ENCODE measurements at places on chromosomes 3 and 15.

DNA sequence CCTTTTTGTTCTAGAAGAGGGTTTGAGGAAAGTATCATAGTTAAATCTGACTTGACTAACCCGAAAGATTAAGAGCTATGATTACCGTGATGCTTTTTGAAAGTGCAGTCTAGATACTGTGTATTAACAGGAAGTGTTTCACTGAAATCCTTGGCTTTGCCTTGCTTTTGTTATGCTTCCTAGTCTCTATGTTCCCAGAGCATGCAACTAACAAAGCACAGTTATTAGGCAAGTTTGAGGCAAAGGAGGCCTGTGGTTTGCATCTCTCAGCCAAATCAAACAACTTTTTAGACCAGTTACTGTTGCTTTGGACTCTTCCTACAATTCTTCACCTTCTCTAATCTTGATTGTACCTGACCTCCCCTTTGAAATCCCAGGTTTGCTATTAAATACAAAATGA, 3.9 kb downstream of the LXN start:
- DNase-seq, result no peak

- DNase-seq, result no peak
Measured at GRCh38 chr3:14490255-14490654, 49.9 kb downstream of the GRIP2 start.

GRCh38 chr3:41002104-41002503, 197.2 kb upstream of the CTNNB1 start:
- DNase-seq, result no peak

DNA sequence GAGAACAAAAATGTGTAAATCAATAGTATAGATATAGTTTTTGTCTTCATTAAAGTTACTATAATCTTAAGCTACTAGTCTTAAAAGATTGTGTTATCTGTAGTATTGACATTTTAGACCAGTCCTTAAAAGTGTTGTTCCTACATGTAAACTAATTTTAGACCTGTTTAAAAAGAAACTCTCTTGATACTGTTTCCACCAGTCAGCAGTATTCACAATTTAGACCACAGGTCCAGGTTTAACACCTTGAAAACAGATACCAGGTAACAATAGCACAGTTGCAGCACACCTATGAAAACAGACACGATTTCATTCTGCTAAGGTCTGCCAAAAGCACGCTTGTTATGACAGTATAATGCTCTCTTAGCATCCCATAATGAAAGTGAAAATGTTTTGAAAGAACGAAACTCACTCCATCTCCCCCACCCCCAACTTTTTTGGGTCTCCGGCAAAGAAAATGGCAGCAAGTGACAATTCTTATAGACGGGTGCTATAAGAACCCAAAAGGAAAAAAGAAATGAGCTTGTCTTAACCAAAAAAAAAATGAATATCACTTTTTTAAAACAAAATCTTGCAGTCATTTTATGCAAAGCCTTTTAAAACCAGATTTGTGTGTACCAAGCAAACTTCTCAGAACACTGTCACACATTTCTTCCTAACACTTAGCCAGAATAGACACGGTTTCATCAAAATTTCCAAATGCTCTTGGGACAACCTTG, 1.6 kb downstream of the EIF4E3 start:
- DNase-seq, result no peak

DNA sequence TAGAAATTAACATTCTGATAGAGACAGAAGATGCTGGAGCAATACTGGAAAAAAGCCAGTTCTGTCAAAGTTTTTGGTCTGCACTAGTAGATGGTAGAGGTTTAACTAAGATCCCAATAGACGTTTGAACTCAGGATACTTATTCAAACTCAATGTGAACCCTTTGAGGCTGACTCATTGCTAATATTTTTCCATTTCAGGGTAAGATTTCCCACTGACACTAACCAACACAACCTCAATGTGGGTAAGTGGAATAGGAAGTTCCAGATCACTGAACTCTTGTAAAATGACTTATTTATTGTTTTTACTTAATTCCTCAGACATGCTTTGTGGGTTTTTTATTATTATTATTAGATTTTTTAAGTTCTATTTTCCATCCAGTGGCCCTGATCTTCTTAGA, 1024.8 kb downstream of the EPHA3 start:
- DNase-seq, result no peak

GRCh38 chr3:23199649-23200048, 3.5 kb upstream of the UBE2E2 start:
- no peak for DNase-seq

DNA sequence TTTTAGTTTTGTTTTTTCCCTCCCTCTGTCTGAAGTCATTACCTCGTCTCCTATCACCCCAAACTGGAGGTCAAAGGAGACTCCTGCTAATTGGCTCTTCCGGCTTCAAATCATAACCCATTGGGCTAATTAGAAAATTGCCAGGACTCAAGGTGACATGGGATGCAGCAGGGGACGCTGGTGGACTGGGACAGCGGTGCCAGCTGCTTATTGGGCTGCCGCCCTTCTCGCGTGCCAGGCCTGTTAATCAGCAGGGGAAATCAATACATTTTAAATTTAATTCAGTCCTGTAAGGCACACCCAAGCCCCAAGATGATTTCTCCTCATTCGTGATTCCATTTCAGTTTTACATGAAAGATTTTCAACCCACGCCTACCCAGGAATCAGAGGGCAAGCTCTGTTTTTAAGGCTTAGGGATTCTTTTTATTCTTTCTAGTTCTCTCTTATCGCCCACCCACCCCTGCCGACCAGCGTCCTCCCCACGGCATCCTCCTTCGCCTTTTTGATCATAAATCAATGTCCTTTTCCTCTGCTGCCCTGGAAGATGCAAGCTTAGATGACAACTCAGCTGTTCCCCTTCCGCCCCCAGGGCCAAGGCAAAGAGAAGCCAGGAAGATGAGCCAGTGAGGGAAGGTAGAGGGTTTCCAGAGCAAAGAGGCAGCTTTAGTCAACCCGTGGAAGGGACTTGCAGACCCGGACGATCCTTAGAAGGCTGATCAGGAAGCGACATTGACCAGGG, 329.6 kb downstream of the UACA start:
- no peak for DNase-seq

DNA sequence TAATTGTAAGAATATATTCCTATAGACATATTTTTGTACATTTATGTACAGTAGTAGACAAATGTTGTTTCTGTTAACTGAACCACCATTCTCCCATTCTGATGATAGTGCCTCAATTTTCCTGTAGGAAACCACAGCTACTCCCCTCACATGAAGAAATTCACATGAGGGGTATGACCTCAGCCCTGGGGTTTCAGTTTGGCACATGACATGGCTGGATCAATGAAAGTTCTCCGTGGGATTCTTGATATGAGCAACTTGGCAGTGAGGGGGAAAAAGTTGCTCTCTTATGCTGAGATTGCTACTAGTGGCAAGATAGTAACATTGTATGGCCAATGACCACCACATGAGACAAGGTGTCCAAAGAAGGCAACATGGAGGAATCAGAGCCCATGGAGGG, 1090.3 kb upstream of the CFAP20DC start:
- DNase-seq, result no peak

- DNase-seq, result no peak
Measured at GRCh38 chr3:13110678-13111116, 37.5 kb upstream of the IQSEC1 start.

GRCh38 chr3:115651087-115651486, 27.8 kb downstream of the GAP43 start:
- no peak for DNase-seq

GRCh38 chr3:173018758-173019157, 122.3 kb downstream of the SPATA16 start:
- no peak for DNase-seq

DNA sequence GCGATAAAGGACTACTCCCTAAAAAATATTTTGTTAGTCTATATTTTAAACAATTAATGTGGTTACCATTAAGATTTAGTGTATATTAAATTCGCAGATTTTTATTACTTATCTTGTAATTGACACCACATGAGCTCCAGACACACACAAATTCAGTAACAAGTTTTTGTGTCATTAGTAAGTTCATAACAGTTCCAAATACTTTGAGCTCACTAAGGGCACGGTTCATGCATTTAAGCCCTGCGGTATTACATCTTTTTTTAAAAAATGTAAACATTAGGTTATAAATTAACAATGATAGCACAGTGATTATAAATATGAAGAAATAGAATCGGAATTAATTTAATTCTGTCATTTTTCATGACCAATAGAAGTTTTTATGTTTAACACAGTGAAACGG, 317.3 kb downstream of the ZNF385D start:
- no peak for DNase-seq

GRCh38 chr3:3627114-3627513, 172.1 kb upstream of the LRRN1 start:
- no peak for DNase-seq

DNA sequence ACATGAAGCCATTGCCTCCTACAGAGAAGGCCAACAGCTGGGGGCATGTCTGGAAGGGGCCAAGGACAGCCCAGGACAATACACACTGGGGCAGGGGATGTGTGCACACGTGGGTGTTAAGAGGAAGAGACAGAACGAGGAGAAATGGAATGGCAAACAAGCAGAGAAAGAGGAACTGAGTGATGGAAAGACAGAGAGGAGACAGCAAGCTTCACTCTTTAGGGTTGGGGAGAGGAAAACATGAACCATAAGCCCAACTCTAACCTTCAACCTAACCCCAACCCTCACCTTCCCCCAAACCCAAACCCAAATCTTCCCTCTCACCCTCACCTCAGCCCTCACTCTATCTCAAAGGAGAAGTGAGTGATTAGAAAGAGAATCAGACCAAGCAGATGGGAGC, 11.9 kb upstream of the PARL start:
- DNase-seq, result no peak

DNA sequence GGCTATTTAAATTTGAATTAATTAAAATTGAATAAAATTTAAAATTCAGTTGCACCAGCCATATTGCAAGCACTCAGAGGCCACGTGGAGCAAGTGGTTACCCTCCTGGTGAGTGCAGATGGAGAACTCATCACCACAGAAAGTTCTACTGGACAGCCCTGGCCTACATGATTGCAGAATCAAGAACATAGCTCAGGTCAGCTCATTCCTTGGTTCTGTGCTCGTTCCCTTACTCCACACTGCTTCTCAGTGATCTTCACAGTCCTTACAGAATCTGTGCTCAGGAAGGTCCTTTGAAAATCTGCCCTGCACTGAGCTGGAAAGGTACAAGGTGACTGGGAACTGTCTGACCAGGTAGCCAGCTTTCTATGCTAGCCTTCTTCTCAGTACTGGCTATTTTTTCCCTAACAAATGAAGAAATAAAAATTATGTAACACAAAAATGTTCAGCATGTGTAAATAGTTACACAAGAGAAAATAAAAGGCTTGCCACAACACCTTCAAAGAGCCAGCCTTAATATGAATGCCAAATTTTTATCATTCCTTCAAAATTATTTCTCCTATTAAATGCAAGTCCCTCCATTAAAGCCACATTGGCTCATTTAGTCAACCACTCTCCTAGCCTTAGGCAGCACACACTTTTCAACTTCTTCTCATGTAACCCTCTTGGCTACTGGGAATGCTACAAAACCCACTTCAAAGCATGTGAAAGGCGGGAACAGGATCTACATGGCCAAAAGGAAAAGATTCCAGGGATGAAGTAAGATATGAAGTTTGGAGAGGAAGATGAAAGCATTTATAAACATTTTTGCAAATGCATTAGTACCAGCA, 326.4 kb upstream of the WNT5A start:
- DNase-seq, result peak; percentile 91

DNA sequence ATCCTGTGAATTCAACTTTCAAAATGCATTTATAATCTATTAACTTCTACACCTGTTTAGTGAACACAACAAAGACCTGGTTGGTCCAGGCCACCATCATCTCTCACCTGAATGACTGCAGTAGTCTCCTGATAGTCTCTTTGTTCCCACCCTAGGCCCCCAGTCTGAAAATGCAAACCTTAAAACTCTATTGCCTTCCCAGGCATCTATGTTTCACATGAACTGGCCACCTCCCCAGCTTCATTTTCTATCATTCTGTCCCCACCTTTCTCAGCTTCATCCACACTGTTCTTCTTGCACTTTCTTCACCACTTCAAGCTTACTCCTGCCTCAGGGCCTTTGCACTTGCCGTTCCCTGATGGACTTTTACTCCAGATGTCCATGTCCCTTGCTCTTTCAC, 45.0 kb downstream of the CLSTN2 start:
- DNase-seq, result no peak

DNA sequence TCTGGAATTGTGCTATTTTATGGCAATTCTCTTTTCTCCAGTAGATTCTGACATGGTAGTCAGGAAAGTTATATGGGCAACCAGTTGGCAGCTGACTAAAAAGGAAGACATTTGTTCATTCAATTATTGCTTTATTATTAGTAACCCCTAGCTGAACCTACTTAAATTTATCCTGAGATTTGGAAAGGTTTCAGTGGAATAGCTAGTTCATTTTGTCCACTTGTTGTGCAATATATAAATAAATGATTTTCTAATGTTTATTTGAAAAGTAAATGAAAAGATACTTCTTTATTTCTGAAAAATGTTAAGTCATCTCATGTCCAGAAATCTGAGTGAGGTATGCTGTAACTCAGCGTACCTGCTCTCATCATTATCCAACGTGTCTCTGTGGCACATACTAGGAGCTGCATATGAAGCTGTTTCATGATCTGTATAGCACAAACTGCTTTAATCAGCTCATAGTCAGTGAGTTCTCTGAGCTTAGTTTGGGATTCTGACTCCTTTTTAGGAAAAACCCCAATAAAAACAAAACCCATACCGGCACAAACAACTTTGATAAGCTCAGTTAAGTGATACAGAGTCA, 35.9 kb downstream of the RARB start:
- no peak for DNase-seq

DNA sequence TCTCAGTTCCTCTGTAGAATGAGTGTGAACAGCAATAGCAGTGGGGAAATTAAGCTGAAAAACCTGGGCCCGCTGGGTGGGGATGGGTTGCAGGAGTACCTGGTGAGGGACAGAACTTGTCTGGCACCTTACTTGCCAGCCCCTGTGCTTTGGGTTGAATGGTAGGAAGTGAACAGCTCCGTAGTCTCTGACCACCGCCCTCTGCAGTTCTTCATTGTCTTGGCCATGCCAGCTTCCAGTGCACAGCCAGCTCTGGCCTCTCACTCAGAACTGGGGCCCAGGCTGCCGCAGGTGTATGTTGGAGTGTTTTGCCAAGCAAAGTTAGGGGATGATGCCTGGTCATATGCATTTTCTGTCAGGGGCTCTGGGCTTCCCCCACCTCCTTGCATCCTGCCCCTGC, 14.0 kb upstream of the CHST14 start:
- no peak for DNase-seq

- no peak for DNase-seq
Measured at GRCh38 chr3:95715128-95715527, 1099.3 kb upstream of the EPHA6 start.

GRCh38 chr3:40192628-40193027, 116.9 kb upstream of the EIF1B start:
- no peak for DNase-seq

DNA sequence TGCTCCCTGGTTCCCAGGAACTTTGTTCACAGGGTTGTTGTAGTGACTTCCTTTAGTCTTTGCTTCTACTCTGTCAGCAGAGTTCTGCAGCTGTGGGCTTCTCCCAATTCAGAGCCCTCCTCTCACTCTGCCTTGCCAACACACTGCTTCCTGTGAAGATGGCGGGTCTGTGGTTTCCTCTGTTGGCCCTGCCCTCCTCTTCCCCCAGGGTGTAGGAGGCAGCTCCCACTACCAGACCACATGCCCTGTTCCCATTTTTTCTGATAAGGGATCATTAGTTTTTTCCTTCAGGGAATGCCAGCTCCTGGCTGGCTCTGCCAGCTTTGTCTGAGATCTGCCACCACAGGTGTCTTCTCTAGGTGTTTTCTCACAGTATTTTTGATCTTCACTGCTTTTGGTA, 12.7 kb downstream of the SPSB4 start:
- DNase-seq, result no peak
